ENCODE measurements at places on chromosomes 13 and 19.

GRCh38 chr13:79874396-79875360, 393.7 kb downstream of the NDFIP2 start:
- peak; percentile 10 for DNase-seq

DNA sequence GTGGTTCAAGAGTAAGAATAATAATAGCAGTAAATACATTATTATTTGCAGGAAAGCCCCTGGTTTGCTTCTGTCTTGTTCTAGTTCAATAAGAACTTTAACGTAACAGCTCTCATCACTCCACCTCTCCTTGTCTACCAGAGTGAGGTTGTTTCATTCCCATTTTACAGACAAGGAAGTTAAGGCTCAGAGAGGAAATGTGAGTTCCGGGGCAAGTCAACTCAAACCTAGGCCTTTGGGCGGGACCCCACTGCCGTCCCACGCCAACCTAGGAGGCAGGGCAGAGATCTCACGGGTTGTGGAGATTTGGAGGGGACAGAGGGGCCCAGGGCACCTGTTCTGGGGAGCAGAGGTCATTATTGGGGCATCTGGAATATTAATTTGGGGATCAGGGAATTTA, 1.5 kb downstream of the MAP4K1 start:
- no peak for DNase-seq

- no peak for DNase-seq
Observed at GRCh38 chr13:59354665-59355369, 808.9 kb downstream of the DIAPH3 start.

DNA sequence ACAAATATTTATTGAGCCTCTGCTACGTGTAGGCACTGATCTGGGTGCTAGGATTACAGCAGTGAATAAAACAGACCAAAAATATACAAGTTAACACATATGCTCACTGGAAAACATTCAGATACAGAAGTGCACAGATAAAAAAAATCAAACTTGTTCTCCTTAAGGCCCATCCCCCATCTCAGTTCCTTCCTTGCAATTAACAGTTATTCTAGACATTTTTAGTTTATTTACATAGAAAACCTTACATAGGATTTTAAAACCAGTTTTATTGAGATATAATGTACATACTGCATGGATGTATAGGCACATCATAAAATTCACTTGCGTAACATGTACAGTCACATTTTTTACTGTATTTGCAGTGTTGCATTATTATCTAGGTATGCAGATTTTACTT, 36.5 kb upstream of the HMGB1 start:
- no peak for DNase-seq

GRCh38 chr13:93411186-93411680, 184.6 kb downstream of the GPC6 start:
- no peak for DNase-seq

DNA sequence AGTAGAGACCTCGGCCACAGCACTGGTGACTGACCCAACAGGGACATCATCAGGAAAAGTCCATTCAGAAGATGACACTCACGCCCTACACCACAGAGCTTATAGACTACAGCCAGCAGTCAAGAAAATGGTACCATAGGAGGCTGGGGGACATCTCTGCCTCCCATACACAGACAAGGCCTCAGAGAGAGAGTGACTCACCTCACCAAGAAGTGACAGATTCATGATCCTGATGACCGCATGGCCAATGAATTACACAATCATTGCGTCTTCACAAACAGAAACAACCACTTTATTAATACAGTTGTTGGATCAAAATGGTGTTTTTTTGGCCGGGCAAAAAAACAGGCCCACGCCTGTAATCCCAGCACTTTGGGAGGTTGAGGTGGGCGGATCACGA, 260.8 kb upstream of the TSHZ3 start:
- DNase-seq: no peak

DNA sequence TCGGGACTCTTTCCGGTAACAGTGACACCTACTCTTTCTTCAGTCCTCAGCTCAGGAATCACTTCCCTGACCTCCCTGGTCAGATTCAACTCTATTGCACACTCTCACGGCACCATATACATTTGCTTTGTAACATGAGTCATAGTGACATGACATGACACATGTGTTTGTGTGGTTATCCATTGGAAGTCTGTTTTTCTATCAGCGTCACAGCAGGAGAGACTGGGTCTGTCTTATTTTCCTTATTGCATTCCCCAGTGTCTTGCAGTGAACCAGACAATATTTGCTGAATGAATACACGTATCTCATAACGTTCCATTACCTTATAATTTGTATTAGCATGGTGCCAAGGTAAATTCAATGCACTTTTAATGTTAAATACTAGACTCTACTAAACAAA, 102.0 kb downstream of the DCLK1 start:
- DNase-seq: no peak

DNA sequence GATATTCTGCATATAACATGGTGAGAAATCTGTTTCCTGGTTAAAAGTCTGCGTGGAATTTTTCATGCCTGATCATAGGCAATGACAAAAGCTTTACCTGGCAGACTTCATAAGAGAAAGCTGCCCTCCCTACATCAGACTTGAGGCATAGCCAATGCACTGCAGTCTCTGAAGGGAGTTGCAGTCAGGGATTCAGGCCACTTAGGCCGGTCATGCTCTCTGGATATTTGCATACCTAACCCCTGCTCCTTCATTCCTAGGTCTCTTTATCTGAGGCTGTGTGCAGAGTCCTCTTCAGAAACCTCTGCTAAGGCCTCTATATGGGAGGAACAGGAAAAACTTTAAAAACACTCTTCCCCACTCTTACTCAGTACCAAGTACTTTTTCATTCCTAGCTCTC, 287.4 kb downstream of the PCDH17 start:
- no peak for DNase-seq

DNA sequence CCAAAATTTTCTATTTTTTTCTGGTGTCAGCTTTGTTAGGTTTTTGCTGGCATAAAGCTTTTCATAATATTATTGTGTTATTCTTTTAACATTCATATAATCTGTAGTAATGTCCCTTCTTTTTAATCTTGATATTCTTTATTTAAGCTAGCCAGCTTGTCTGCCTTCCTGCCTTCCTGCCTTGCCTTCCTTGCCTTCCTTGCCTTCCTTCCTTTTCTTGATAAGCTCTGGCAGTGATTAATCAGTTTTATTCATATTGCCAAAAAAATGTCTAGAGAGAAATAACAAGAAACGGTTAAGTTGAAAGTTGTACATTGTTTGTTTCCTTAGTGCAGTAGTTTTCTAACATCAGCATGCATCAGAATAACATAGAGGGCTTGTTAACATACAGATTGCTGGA, 257.5 kb downstream of the MAB21L1 start:
- DNase-seq: no peak

- DNase-seq: peak; percentile 69
Observed at GRCh38 chr13:26721251-26722121, 39.1 kb downstream of the GPR12 start.

- no peak for DNase-seq
Observed at GRCh38 chr13:79917628-79918027, 423.3 kb downstream of the SPRY2 start.
